Glutamatergic neuron (in vitro differentiated cells): ENCODE measurements at places on chromosomes 16 and 17.

DNA sequence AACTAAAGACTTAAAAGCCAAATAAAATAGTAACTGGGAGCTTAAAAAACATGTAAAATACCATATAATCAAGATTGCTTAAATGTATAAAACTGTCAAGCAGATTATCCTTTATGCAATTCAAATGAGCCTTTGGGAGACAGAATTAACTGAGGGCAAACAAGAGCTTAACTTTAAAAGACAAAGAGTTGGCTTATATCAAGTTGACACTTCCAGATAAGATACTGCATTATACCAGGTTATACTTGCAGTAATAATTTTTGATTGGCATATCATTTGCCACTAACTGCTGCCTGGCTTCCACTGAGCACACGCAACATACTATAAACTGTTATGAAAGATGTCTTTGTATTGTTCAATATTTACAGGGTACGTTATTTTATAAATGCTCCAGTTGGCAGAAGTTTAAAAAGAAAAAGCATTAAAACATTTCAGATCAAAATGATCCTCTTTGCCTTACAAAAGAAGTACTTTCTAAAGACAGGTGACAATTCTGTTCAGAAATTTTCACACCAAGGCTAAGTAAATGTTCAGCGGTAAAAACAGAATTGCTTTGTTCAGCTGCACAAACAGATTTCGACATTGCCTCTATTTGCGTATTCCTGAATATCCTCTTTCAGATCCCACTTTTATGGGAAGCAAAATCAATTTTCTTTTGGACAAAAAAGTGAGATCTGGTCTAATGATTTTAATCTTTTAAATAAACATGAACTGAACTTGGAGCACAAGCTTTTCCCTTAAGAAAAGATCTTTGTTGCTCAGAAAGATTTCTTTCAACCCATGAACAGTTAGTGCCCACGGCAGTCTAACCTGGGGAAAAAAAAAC, 50.7 kb downstream of the TOX3 start:
- no peak for DNase-seq

- no peak for DNase-seq
Observed at GRCh38 chr16:49085686-49086085, 196.0 kb downstream of the CBLN1 start.

- no peak for DNase-seq
Observed at GRCh38 chr16:75983741-75984381, 257.6 kb upstream of the CPHXL start.

DNA sequence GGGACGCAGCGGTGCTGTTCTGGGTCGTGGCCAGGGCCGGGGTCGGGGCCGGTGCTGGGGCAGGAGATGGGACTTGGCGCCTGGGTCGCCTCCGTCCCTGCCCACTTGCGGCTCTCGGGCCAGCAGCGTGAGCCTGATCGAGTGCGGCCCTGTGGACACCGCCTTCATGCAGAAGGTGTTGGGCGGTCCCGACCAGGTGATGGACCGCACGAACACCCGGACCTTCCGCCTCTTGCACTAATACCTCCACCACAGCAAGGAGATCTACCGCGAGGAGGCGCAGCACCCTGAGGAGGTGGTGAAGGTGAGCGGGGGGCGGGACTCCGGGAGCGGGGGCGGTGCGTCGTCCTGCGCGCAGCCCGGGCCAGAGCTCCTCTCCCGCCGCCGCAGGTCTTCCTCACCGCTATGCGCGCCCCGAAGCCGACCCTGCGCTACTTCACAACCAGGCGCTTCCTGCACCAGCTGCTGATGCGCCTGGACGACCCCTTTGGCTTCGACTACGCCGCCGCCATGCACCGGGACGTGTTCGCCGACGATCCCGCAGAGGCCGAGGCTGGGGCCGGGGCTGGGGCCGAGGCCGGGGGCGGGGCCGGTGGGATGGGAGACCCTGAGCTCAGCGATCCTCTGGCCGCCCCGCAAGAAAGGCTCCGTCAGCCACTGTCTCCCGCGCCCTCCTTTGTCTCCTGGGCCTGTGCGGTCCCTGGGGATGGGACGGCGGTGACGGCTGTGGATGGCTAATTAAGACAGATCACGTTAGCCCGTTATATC, 4.5 kb upstream of the HSD17B1 start:
- DNase-seq: peak; percentile 83

- no peak for DNase-seq
Observed at GRCh38 chr16:84303516-84303915, 8.8 kb downstream of the WFDC1 start.

GRCh38 chr17:34633351-34633750, 54.0 kb downstream of the TMEM132E start:
- no peak for DNase-seq

- DNase-seq: no peak
Observed at GRCh38 chr17:49123061-49123460, 9.5 kb upstream of the B4GALNT2 start.

- DNase-seq: no peak
Observed at GRCh38 chr17:63542942-63543821, 7.1 kb upstream of the DCAF7 start.

DNA sequence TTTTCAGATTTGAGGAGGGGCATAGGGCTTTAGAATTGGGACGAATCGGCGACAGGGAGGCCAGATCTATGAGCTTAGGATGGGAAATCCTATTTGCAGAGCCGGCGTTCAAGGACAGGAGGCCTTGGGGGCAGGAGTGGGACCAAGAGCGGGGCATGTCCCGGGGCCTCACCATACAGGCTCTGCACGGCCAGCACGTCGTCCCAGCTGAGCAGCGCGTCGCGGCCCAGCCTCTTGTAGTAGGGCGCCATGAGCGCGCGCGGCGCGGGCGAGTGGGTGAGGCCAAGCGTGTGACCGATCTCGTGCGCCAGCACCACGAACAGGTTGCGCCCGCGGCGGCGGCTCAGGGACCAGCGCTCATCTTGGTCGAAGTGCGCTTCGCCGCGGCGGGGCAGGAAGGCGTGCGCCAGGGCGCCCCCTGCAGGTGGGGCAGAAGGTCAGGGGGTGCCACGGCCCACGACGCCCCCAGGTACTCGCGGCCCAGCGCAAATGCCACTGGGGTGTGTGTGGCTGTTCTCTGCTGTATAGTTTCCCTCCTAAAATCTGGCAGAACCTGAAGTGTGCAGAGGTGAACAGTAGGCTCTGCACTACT, 9.3 kb downstream of the C17orf50 start:
- no peak for DNase-seq

DNA sequence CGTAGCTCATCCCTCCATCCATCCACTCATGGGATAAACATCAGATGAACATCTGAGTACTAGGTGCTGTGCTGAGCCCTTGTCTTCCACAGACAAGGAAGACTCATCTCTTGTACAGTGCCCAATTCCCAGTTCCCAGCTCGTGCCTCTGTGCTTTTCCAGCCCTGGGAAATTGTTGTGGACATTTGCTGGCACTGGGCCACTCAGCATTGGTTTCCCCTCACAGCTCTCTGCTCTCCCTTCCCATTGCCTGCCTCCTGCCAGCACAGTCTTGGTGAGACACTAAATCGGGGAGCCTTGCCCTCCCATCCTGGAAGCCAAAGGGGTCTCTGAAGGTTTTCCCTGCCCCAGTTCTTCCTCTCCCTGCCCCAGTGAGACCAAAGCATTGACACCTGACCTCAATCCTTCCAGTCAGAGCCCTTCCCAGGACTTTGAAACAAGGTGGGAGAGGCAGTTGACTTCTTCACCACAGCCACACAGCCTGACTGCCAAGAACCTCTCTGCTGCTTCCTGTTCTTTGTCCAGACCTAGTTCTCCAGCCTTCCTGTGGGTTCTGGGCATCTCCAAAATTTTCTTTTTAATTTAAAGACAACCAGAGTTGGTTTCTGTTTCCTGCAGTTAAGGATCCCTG, 50.2 kb downstream of the WSB1 start:
- no peak for DNase-seq

GRCh38 chr17:81097134-81097942, 62.4 kb downstream of the BAIAP2 start:
- DNase-seq: peak; percentile 68
